ENCODE measurements at places on chromosomes 4 and X. TPM values are rescaled to one million over a fixed set of nuclear protein-coding genes. Genes with fewer than 3 reads are reported as not detected.

The TMEM131L gene
- total RNA-seq: 12.0 TPM

The NAA15 gene
- 46.4 TPM for total RNA-seq

The ATXN3L gene
- not detected for total RNA-seq

The RGN gene
- total RNA-seq: 9.6 TPM

Data from articular chondrocyte of knee joint (primary cell).